ENCODE measurements at places on chromosomes 7 and 10. TPM values are rescaled to one million over a fixed set of nuclear protein-coding genes. Genes with fewer than 3 reads are reported as not detected.

- DNase-seq = no peak
These were observed 64.8 kb upstream of the SEPHS1 start for GRCh38 chr10:13412894-13413293.

DNA sequence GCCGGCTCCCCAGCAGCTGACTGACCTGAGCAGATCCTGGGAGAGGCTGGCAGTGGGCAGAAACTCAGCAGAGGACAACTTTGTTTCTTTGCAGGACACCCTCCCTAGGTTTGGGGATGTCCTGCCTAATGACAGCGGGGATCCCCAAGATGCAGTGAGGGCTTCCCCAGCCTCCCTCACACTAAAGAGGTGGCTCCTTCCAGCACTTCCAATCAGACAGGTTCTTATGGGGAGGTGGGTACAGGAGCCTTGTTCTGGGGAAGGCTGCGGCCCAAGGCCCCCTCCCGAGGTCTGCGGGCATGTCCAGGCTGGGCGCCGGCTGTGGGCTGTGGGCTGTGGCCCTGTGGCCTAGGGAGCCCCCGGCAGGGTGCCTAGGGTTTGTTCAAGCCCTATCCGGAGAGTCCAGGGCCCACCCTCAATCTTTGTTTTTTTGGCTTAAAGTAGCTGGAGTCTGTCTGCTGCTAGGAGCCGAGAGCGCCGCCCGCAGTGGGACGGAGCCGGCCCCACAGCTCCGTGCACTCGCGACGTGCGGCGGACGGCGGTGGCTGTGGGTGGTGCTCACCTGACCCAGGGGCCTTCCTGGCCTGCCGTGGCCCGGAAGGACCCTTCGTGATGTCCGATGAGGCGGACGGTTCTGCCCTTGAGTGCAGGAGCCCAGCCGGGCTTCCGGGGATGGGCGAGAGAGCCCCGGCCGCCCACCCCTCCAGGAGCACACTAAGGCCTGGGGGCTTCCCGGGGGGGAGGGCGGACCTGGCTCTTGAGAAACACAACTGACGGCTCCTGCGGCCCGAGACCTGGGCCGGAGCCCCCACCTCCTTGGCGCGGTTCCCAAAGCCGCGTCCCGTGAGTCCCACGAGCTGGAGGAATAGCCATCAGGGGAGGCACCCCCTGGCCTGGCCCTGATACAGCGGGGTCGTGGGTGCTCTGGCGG is 57.2 kb downstream of the PDGFA start:
- no peak for DNase-seq

DNA sequence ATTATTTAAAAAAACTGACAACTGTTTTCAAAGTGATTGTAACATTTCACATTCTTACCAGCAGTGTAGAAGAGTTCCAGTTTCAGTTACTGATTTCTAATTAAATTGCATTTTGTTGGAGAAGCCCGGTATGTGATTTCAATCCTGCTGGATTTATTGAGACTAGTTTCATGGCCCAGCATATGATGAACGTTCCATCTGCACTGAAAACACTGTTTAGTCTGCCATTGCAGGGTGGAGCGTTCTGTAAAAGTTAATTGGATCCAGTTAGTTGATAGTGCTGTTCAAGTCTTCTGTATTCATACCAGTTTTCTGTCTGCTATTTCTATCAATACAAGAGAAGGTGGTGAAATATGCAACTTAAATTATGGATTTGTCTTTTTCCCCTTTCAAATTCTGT is 37.3 kb upstream of the CCNY start:
- DNase-seq = no peak

- DNase-seq = no peak
These were observed 164.8 kb downstream of the MAGI2 start for GRCh38 chr7:79288655-79289054.

DNA sequence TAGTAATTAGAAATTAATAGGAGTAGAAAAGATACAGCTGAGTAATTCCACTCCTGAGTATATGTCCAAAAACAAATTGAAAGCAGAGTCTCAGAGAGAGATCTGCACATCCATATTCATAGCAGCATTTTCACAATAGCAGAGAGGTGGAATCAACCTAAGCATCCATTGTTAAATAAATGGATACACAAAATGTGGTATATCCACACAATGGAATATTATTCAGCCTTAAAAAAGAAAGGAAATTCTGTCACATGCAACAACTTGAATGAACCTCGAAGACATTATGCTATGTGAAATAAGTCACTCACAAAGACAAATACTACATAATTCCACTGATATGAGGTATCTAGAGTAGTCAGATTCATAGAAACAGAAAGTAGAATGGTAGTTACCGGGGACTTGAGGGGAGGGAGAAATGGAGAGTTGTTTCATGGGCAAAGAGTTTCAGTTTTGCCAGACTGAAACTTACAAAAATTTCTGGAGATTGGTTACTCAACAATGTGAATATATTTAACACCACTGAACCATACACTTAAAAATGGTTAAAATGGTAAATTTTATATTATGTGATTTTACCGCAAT is 18.4 kb downstream of the VTI1A start:
- no peak for DNase-seq

Gene GATA3
- 0.84 TPM for polyA plus RNA-seq

- DNase-seq = peak; percentile 56
These were observed 24.6 kb downstream of the VSIR start for GRCh38 chr10:71748671-71749191.

DNA sequence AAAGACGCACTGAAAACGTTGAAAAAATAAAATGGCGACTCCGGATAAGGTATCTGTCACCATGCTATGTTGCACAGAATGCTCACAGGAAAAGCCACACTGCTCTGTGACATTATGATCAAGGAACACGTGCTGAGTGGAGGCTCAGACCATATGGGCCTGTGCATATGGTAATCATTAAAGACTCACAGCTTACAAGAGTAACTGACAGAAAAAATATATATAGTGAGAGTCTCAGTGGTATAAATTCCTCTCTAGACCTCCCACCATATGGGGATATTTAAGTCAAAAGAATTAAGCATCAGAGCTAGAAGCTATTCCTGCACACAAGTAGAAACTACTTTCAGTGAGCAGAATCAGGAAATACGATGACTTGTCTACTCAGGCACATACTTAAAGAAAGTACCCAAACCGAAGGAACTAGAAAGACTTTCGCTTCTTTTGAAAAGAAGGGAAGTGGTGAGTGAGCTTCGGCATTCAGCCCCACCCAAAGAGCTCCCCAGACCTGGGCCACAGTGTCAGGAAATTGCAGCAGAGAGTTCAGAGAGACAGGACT is 65.1 kb upstream of the MPP7 start:
- peak; percentile 50 for DNase-seq

DNA sequence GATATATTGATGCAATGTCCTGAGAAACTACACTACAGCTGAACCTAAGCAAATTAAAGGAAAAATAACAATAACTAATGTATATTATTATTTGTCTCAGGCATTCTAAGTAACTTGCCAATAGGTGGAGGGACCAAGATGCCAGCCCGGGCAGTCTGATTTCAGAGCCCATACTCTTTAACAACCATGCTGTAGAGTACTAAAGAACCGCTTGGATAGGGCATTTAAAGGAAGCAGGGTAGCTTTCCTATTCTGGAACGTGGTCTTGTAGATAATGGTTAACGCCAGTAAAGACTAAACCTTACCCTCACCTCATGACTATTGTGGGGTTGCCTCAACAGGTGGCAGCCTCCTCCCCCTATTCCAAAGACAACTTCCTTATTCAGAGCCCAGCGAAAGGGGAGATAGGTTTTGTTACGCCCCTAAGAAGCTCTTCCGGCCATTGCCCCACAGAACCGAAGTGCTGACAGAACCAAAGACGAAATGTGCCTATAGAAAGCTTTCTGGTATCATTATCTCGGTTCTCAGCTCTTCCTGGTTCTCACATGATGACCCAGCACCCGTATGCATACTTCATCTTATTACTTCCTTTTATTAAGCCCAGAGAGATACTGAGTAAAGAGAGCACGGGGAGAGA is 707 bp upstream of the C1GALT1 start:
- DNase-seq = peak; percentile 88

Gene ACTL6B
- 2.9 TPM for polyA plus RNA-seq

DNA sequence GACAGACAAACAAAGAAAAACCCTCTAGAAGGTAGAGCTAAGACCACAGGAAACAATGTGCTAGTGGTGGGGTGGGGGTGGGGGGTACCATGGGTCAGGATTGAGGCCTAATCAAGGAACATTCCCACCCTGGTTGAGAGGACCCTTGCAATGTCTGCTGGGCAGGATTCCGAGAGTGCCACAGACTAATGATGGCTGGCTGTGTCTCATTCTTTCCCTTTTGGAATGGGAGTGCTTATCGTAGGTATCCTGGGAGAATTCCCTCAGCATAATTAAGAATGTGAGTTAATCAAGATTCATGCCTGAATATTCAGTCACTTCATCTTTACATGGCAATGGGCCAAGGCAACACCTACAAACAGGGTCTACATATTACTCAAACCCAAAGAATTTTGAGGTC is 14.7 kb upstream of the MTPN start:
- no peak for DNase-seq

DNA sequence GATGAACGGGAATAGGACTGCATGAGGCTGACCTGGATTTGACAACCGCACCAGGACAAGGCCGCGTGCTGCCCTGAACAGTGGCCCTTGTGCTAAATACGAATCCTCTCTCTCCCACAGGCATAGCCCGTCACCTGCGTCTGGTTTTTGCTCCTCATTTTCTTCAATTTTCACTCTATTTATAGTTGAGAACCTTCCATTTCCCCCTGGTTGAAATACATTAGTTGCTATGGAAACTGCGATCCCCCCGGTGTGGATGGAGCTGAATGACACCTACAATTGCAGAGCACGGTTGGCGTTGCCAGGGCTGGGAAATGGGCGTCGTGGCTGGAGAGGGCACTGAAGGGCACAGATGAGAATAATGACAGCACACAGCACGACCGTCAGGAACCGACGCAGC is 158.6 kb upstream of the PITRM1 start:
- no peak for DNase-seq

DNA sequence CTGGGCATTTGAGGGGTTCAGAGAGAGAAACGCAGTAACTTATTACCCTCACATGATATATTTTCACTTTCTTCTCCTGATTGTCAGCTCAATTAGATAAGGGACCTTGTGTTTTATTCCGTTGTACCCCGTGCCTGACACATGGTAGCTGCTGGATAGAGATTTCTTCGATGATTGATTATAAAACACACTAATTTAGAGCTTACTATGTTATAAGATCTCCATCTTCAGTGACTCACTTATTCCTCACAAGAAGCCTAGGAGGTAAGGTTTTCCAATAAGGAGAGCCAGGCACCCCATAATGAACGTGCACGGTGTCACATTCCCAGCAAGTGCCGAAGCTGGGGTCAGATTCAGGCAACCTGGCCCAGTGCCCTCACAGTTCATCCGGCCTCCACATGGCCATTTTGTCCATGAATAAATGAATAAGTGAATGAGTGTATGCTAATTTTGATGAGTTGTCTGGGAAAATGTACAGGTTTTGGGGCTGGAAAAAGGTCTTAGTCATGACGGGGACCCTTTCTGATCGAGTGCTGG is 138.1 kb upstream of the CDCA7L start:
- DNase-seq = no peak

DNA sequence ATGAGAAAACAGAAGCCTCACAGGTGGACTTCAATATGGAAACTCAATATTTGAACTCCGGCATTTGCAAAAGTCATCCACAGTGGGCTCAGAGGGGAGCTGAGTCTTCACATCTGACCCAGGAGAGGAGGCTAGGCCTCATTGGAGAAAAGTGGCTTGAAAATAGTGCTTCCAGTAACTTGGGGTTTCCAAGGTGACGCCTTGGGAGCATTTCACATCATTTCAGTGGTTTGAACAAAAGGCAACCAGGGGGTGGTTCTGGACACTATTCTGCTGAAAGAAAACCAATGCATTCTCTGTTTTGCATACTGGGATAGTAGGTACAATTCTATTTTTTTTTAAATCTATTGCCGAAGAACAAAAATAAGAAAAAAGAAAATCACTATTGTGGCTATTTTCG is 599.2 kb upstream of the POM121L12 start:
- no peak for DNase-seq

DNA sequence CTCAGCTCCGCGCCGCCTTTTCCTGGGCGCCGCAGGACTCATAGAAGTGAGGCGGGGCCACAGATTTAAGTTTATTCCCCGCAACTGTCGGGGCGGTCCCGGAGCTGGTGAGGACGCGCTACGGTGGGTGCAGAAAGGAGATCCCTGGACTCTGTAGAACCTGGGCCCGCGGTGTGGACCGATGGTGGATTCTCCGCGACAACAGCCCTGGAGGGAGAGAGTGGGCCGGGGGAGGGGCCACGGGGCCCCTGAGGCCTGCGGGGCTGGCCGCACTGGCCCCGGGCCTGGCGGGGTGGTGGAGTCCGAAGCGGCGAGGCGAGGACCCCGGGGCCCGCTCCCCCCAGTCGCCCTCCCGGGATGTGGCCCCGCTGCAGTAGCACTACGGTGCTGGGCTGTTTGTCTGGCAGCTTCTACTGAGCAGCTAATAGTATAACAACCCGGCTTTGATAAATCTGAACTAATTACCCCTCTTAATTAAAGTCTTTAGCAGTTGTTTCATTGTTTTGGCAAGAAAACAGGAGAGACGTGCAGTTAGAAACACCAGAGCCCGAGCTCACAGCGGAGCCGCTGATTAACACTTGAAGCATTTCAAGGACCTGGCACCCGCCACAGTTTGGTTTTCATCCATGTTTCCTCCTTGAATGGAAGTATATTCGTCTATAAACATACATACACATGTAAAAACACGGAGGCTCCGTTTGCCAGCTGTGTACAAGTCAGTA is 4.2 kb downstream of the FEZF1 start:
- no peak for DNase-seq

DNA sequence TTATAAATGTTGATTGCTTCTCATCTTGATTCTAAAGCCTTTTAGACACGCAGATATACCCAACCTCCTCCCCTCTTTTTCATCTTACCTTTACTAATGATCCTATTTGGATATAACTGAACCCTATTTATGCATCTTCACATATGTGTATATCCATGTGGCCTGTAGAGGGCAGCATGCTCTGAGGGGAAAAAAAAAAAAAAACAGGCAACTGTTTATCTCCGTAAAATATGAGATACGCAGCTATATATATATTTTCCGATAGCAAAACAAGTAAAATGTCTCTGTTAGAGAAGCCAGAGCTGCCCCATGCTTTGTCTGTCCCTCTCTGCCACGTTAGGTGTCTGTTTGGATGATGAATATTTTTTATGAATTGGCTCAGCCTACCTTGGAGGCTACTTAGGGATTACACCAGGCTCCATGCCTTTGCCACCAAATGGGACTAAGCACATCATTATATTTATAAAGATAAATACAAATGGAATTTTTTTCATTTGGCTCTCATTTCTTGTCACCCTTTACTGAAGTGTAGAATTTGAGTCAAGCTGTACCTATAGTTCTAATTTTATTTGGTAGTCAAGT is 174.8 kb upstream of the FZD1 start:
- DNase-seq = no peak

DNA sequence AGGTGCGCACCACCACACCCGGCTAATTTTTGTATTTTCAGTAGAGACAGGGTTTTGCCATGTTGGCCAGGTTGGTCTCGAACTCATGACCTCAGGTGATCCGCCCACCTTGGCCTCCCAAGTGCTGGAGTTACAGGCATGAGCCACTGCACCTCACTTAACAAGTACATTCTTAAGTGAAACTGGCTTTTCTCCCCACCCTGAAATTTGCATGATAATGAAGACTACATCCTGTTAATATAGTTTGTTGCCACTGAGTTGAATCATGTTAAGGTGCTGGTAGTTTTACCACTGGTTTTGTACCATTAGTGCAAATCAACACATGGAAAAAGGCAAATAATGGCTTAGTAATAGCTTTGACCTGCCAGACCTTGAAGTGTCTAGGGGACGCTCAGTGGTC is 62.2 kb downstream of the MPLKIP start:
- no peak for DNase-seq

Gene SNX8
- 50.8 TPM for polyA plus RNA-seq

- no peak for DNase-seq
These were observed 134.1 kb downstream of the LRMDA start for GRCh38 chr10:75565286-75566251.

Gene ANKRD26
- 8.7 TPM for polyA plus RNA-seq
